Neuronal stem cell (in vitro differentiated cells): ENCODE measurements at places on chromosomes 6 and 20.
A peak's percentile ranks its signal among the peaks of the same experiment; 100 is the strongest.

DNA sequence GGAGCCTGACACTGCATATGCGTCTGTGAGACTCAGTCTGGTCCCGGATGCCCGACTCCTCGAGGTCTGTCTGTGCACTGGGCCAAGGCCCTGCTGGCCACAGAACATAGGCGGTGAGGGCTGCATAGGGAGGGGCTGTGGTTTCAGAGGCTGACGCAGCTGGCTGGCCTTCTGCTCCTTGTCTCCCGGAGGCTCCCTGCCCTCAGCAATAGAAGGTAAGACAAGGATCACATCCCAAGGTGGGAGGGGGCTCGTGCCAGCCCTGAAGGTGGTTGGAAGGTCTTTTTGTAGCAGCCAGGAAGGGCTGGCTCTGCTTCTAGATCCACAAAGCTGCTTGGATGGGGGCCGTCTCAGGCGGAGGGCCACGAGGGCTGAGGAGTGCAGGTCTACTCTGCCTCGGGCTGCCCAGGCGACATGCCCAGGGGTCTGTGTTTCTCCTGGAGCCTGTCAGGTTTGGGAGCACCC, 239.8 kb upstream of the SULF2 start:
- no peak for DNase-seq

DNA sequence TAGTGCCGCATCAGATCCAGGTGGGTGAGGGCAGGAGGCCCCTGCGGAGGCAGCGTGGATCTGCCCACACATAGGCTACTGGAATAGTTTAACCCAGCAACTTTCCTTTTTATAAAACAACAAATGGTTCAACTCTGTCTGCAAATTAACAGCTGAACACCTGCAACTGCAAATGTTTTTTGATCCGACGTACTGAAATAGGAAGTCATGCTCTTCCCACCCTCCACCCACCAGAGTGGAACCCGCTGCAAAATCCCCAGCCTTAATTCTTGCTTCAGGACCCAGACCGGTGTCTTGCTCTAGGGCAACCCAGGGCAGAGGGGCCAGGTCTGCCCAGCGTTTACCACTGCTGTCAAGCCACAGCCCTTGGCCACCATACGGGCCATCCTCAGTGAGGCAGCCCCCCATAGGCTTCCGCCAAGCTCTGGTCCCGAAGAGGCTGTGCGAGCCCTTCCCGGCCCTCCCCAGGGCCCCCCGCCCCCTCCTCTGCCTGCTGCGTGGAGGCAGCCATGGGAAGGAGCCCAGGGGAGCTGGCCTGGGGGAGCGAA, 334.3 kb downstream of the ZFAND3 start:
- DNase-seq: no peak

DNA sequence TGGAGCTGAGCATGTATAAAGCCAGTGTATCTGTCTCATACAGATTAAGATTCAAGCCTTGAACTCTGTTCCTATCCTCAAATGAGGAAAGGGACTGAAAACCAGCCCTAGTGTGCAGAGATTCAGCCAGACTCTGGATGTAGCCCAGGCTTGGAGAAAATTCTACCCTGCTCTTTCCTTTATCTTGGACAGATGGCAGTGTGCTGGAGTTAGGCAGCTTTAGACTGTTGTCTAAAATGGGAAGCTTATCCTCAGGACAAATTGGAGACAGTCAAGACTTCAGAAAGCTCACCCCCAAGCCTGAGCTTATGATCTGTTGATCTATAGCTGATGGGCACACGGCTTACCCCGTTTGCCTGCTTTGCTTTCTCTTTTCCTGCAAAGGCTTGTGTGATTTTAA, 1057.6 kb downstream of the KIF16B start:
- no peak for DNase-seq

DNA sequence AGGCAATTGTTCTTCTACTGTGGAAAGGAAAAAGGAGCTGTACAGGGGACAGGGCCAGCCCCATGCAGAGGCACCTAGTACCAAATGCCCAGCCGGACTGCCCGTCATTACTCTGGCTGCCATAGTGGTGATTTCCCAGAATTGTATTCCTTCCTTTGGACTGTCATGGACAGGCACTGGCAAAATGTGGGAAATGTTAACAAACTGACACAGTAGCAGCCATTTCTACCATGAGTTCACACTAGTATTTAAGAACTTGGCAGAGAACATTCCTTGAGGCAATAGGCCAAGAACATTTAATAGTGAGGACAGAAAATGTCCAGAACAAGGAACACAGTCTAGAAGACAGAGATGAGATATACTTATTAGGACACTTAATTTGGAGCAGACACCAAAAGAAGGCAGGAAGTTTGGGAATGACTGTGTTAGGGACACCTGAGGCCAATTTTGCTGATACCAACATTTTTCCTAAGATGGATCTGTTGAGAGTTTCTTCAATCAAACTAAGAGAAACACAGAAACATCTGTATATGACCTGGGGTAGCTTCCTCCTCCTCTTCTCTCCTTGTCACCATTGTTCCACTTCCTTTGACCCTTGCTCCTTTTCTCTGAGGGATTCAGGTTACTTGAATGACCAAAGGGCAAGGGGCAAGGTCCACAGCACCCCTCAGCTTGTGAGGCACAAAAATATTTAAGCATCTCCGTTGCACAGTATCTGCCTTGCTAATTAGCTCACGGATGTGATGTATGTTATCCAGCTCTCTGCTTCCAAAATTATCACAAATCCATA, 14.9 kb downstream of the ADTRP start:
- peak; percentile 8 for DNase-seq

GRCh38 chr6:105882121-105882803, 203.9 kb upstream of the PRDM1 start:
- DNase-seq: no peak

DNA sequence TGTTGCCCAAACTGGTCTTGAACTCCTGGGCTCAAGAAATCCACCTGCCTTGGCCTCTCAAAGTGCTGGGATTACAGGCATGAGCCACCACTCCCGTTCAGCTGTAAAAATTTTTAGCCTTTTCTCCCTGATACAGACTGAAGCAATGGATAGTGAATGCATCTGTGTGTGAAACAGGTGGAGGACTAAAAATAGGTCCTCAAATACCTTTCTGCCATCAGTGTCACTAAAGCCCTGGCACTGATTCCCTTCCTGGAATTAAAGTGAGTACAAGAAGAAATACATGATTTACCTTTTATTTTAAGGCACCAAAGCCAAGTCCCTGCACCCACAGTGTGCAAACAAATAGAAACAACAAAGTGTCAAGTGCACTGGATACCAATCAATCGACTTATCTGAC, 25.1 kb downstream of the TULP4 start:
- DNase-seq: no peak

- no peak for DNase-seq
Observed at GRCh38 chr6:42079941-42080464, 29.7 kb downstream of the TAF8 start.

- no peak for DNase-seq
Observed at GRCh38 chr20:37670351-37670791, 23.5 kb upstream of the CTNNBL1 start.

GRCh38 chr6:127516662-127517273, 2.4 kb downstream of the MTCL3 start:
- DNase-seq: peak; percentile 62

- DNase-seq: no peak
Observed at GRCh38 chr6:36514554-36515456, 32.5 kb downstream of the STK38 start.

GRCh38 chr6:29483186-29483585, 4.6 kb downstream of the MAS1L start:
- DNase-seq: no peak

DNA sequence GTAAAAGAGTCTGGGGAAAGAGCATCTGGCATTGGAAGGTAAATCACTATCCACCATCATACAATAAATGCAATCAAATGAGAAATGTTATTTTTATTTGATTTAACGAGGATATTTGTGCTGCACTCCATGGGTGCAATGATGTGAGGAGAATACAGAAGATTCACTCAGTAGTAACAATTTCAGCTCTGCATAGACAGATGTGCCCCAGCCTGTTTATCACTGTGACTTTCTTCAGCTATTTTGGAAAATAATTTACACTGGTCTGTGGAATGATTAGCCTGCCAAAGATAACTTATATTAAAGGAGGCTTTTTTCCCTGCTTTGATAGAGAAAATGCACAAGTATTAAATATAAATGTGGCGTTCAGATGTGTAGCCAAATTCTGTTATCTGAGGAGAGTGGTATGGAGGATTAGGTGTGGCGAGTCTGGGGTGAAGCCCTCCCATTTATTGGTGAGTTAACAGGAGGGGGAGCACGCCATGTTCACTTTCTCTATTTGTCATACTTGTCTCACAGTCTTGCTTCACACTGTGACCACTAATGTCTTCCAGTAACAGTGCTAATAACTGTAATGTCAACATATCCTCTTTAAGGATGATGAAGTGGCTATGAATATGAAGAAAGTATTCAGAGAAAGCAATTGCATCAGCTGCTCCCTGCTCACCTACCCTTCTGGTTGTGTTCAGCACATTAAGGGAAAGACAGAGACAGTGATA, 645.6 kb downstream of the MMUT start:
- no peak for DNase-seq

DNA sequence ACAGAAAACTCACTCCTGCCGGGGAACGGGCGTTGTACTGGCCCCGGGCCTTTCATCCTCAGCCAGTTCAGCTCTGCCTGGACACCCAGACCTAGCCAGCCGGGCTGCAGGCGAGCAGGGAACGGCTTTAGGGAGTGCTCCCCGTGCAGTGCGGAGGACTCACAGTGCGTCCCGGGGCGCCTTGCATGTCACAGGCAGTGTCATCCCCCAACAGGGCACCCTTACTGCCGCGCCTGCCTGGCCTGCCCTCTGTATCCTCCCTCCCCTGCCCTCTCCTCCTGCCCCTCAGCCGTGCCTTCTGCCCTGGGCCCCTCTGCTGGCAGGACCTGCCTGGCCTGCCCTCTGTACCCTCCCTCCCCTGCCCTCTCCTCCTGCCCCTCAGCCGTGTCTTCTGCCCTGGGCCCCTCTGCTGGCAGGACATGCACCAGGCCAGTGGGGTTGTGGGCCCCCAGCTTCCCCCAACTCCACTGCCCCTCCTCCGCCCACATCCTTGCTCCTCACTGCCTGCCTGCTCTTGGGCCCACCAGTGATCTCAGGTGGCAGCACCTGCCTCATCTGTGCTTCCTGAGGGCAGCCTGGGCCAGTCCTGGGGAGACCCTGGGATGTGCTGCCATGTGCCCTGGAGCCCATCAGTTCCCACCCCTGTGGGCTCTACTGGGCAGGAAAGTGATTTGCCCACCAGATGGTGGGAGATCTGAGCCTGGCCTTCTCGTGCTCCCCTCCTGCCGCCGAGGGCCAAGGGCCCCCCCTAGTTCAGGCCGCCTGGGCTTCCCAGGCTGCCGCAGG, 43.0 kb downstream of the PYGB start:
- DNase-seq: no peak

DNA sequence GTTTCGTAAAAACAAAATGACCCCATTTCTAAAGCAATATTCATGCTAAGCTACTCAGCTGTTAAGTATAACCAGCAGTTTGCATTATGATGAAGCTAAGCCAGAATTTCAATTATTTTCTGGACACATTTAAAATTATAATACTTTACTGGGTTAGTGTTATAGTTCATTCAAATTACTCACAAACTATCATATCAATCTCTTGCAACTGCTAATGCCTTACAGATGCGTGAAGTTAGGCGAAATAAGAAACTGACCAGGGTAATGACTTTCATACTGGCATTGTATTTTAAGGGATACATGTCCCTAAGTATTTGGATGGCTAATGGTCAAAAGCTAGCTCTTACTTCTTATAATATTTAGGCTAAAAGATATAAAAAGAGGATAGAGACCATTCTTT, 249.6 kb downstream of the TSHZ2 start:
- no peak for DNase-seq

DNA sequence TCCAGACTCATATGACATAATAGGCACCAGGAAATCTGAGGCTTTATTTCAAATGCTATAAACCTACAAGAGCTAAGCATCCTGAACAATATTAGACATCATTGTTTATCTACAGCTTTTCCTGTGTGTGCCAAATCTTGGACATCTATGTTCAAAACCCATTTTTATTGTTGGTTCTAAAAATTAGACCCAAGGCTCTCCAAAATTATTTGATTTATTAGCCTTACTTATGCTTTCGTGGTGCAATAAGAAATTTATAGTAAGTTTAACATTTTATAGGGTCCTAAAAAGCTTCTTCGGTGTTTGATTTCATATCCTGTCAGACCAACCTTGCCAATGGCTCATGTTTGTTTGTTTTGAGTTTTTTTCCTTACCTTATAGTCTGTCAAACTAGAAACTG, 1014.5 kb upstream of the MANEA start:
- DNase-seq: no peak

GRCh38 chr6:69816569-69816968, 19.8 kb upstream of the LMBRD1 start:
- no peak for DNase-seq

DNA sequence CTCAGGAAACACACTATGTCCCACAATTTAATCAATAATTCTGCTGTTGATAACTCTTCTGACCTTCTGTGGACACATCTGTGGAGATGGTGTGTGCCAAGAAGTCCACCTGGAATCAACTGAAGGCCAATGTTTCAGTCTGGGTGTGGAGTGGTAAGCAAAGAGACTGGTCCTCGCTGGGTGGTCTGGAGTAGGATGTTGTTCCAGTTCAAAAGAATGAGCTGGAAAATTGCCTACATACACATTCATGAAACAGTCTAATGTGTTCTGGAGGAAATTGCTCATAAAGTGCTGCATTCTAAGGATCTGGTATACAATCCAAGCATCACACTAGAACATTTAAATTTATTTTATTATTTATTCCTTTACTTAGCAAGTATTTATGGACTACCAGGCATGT, 33.9 kb upstream of the TBX18 start:
- no peak for DNase-seq

- DNase-seq: no peak
Observed at GRCh38 chr20:47350691-47351545, 5.6 kb downstream of the ZMYND8 start.

- no peak for DNase-seq
Observed at GRCh38 chr6:84220809-84221409, 6.5 kb downstream of the CEP162 start.

DNA sequence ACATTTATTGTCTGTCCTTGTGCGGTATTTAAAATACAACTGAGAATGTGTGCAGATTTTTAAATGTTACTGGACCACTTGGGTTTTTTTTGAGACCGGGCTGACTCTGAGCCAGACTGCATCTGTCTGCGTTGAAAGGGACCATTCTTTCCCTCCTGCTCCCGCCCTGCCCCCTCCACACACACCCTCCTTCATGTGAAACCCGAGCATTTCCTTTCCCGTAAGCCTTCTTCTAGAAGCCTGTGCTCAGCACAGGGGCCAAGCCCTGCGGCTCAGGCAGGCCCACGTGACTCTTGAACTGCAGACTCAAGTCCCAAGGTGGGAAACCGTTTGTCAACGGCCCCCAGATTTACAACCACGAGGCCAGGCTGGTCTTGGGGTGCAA, 82.7 kb upstream of the FOXC1 start:
- DNase-seq: no peak

- no peak for DNase-seq
Observed at GRCh38 chr6:29596381-29596900, 11.5 kb downstream of the OR2H2 start.

- DNase-seq: no peak
Observed at GRCh38 chr20:24990810-24991252, 1.7 kb downstream of the APMAP start.

DNA sequence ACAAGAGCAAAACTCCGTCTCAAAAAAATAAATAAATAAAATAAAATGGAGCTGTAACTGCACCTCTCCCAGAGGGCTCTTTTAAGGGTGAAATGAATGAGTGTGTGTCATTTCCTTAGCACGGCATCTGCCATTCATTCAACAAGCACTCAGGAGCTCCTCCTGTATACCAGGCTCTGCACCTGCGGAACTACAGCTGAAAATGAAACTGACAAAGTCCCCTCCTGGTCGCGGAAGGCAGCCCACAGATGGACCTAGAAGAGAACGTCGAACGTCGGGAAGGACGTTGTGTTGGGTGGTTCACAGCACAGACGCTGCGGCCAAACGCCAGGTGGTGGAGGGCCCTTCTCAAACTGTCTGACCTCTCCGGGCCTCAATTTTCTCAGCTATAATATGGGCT, 256.4 kb downstream of the TFAP2C start:
- DNase-seq: no peak
